ENCODE measurements at places on chromosomes 12 and 14.

DNA sequence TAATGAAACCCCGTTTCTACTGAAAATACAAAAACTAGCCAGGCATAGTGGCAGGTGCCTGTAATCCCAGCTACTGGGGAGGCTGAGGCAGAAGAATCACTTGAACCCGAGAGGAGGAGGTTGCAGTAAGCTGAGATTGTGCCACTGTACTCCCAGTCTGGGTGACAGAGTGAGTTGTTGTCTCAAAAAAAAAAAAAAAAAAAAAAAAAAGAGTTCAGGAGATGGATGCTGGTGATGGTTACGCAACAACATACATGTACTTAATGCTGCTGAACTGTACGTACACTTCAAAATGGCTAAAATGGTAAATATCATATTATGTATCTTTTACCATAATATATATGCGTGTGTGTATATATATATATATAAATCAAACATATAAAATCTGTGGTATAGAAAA is 29.0 kb downstream of the ACTN1 start:
- no peak for DNase-seq

GRCh38 chr14:36268121-36268520 is 52.3 kb downstream of the MBIP start:
- DNase-seq, result no peak

GRCh38 chr14:48943913-48944312 is 642.3 kb downstream of the RPS29 start:
- no peak for DNase-seq

- DNase-seq, result no peak
Measured at GRCh38 chr12:24507827-24508226, 441.1 kb downstream of the BCAT1 start.

- no peak for DNase-seq
Measured at GRCh38 chr14:59308673-59309072, 120.2 kb downstream of the DAAM1 start.

DNA sequence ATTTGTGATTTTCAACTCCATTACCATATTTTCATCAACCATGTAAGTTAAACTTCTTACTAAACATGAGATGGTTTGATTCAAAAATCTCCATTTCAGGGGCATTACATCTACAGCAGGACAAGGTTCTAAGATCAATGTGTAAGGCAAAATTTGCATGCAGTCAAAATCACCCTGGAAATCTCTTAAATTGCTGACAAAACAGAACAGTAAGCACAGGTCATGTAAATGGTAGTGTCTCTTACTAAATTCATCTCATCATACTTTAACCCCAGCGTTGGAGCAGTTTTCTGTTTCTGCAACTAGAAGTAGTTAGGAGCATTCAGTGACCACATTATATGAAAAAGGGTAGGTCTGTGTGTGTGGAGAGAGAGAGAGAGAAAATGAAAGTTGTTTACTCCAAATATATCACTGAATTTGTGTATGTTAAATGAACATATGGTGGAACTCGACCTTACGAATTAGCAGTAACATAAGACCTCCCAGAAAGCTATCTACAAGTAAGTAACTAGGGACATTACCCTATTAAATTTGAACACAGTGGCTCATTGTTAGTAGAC is 227.5 kb downstream of the SSPN start:
- DNase-seq, result no peak

- DNase-seq, result peak; percentile 58
Measured at GRCh38 chr12:6827982-6828780, at the start of gene P3H3. Gene P3H3 (plus strand): TSS chr12:6828407. CDS start chr12:6828441, 34 bp downstream.

GRCh38 chr12:27808841-27809240 is 28.8 kb upstream of the MANSC4 start:
- no peak for DNase-seq

DNA sequence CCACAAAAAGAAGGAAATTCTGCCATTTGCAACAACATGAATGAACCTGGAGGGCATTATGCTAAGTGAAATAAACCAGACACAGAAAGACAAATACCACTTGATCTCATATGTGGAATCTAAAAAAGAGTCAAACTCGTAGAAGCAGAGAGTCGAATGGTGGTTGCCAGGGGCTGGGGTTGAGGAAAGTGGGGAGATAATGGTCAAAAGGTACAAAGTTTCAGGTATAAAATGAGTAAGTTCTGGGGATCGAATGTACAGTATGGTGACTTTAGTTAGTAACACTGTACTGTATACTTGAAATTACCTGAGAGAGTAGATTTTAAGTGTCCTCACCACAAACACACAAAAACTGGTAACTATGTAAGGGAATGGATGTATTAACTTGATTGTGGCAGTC is 129.4 kb downstream of the PPM1H start:
- DNase-seq, result no peak

GRCh38 chr12:133233006-133233405 is 2.7 kb downstream of the ANHX start:
- no peak for DNase-seq

All from AG08395 (cell line).